ENCODE measurements at places on chromosomes 5 and 9.

- DNase-seq = no peak
These were observed 74.1 kb upstream of the SNCAIP start for GRCh38 chr5:122237906-122238305.

DNA sequence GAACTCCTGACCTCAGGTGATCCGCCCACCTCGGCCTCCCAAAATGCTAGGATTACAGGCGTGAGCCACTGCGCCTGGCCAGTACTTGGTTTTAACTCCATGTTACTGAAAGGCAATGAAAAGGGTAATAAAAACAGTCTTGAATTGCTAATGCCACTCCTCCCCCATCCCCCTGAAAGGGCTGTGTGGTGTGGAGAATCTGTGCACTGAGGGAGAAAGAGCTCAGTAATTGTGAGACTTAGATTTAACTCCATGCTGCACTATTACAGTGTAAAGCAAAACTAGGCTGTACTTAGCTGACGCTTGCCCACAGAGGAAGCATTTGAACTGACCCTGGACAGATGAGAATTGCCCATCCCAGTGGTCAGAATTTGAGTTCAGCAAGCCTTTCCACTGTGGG is 1662.4 kb upstream of the ACO1 start:
- no peak for DNase-seq

DNA sequence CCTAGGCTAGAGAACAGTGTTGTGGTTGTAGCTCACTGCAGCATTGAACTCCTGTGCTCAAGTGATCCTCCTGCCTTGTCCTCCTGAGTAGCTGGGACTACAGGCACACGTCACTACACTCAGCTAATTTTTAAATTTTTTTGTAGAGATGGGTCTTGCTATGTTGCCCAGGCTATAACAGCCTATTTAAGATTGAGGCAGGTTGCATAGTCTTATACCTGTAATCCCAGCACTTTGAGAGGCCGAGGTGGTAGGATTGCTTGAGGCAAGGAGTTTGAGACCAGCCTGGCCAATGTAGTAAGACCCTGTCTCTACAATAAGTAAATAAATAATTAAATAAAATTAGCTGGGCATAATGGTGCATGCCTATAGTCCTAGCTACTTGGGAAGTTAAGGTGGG is 79.9 kb downstream of the VPS13A start:
- DNase-seq = no peak

DNA sequence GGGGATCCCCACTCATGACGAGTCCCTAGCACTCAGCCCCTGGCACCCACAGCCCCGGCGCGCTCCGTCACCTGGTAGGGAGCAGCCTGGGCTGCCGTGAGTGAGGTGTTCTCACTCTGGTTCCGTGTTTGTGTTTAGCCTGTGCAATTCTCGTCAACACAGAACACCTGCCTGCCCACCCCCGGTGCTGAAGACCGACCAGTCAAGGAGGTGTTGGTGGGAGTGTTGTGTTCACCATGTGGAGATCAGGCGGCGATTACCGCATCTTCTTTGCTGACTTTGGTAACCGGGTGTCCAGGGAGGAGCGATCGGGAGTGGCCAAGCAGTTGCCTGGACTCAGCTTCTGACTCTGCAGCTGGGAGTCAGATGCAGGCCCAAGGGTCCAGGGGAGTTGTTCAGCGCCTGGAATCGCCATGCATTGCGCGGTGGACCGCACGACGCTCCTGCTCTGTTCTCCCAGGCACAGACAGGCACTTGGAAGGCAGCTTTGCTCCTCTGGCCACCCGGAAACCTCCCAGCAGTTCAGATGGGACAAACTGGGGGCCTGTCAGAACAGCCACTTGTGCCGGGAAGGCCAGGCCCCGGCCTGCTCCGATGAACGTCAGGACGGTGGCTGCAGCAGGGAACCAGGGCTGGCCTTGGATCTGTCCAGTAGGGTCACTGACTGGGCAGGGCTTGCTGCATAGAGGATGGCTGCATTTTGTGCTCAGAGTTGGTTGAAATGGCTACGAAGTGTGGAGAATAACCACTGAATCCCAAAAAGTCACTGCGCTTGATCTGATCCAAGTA is 28.2 kb downstream of the EXOC3 start:
- DNase-seq = no peak

DNA sequence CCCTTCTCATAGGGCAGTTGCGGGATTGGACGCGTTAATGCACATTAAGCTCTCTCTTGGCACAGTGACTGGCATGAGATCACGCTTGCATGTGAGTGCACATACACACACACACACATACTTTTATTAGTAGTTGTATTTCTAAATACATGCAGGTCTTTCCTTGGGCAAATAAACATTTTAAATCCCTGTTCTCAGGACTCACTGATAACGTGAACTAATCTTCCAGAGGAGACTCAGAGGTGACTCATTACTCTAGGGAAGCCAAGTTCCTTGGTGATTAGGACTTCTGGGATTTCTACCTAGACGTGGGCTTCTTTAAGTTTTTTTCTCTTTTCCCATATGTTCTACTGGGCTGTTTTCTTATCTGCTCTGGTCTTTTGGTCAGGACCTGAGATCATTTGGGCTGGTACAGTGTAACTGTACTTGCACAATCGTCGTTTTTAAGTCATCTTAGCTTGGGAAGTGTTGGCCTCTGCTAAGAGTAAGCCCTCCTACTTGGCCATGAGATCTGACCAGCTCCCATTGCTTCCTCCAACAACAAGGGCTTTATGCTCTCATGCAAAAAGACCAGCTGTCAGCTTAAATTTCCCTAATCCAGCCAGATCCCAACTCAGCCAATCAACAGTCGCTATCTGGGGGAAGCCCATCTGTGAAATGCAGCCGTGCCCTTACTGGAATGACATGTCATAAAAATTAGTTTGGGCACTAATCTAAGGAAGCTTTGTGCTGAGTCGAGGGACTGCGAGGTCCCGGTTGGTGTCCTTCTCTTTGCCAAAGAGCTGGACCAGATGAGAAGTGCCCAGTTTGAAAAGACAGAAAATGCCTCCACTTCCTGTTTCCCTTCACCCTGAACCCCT is 176.4 kb upstream of the ANKRD55 start:
- no peak for DNase-seq

DNA sequence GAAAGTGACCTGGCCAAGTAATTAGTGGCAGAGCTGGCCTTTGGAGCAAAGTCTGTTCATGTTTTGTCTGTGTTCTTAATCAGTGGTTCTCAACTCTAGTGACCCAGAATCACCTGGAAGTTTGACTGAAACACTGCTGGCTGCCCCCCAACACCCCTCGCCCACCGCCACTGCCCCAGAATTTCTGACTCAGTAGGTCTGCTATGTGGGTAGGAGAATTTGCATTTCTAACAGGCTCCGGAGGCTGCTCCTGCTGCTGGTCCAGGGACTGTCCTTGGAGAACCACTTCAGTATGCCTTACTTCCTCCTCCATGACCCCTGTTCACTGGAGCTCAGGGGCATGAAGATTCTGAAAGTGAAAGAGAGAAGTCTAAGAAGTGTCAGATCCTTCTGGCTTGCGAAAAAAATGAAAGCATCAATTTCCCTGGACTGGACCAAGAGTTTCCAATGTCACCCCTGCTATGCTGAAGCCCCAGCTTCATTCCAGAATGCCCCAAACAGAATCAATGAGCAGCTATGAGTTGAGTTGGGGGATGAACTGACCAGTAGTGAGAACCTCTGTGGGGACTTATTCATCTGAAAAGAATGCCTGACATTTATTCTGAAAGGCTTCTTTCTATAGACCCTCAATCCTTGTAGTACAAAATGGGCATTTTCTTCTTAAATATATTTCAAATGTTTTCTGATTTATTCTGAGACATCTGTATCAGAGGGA is 20.8 kb upstream of the COL15A1 start:
- DNase-seq = no peak

DNA sequence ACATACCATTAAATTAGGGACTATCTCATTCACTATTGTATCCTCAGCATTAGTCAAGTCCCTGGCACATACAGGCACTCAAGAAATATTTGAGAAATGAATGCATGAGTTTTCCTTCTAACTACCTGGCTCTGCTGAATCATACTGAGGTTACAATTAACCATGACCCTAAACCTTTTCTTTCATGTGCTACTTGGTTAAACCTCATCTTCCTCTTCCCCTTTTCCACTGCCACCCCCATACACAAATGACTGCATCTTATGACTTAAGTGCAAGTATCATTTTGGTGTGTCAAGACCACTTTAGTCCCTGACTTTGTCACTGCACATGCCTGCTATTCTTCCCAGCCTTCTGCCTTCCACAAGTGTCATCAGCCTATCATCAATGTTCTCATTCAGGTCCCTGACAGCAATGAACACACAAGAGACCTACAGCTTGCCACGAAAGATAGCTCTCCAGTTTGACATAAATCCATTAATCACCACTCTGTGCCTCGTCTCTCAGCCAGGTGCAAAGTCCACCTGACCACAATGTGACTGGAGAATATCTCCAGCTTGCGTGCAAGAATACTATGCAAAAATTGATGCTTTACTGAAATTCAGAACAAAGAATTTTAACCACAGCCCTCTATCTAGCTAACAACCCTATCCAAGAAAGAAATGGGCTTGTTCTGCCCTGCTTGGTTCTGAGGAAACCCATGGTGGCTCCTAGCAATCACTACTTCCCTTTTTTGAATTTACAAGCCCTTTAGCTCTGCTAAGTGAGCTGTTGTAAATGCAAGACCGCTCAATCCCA is 74.5 kb downstream of the MAPKAP1 start:
- no peak for DNase-seq

DNA sequence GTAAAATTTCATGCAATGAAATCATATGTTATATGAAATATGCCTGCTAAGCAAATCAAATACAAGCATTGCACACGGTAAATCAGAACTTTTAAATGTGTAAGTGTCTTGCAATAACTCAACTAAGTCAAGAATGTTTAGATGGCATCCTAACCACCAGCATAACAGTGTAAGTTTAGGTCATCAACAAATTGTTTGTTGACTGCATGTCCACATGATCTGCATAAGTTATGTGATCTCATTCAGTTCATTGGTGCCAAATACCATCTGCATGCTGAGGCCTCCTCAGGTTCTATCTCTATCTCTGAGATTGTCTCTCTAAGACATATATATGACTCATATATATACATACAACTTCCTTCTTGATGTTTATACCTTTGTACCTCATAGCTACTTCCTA is 159.6 kb upstream of the STK32A start:
- DNase-seq = no peak

GRCh38 chr9:82489201-82489821 is 500.7 kb downstream of the SPATA31D1 start:
- DNase-seq = no peak

DNA sequence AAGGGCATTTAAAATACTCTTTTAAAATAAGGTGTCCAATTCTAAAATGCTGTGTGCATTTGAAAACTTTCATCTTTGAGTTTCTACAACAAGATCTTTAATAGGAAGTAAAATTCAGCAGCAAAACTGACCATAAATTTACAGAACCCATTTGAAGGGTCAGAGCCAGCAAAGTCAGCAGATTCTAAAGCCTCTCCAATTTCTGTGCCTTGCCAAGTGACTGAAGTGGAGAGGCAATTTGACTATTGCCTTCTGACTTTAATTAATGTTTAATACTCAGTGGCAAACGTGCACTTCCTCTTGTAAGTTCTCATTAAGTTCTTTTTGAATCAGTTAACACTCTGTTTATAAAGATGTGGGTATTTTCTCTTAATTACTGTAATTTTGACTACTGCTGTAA is 155.2 kb downstream of the BAAT start:
- no peak for DNase-seq

GRCh38 chr5:141677415-141677814 is 4.6 kb downstream of the ARAP3 start:
- DNase-seq = no peak

GRCh38 chr9:93136011-93136440 is 2.0 kb upstream of the NINJ1 start:
- no peak for DNase-seq

GRCh38 chr5:65382582-65382981 is 99.1 kb downstream of the ADAMTS6 start:
- DNase-seq = no peak

DNA sequence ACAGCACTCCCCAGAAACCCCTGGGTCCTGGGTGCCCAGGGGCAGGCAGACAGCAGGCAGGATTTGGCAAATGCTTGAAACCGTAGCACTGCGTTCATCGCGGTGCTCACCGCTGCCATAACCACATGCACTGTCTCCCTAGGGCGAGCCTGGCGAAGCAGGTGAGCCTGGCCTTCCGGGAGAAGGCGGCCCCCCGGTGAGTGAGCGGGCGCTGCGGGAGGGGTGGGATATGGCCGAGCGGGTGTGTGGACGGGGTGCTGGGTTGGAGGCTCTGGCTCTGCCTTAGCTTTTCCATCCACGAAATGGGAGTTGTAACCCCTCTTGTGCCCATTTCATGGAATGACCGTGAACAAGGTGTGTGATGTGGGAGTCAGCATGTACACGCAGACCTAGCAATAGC is 66.8 kb upstream of the FCN2 start:
- no peak for DNase-seq

DNA sequence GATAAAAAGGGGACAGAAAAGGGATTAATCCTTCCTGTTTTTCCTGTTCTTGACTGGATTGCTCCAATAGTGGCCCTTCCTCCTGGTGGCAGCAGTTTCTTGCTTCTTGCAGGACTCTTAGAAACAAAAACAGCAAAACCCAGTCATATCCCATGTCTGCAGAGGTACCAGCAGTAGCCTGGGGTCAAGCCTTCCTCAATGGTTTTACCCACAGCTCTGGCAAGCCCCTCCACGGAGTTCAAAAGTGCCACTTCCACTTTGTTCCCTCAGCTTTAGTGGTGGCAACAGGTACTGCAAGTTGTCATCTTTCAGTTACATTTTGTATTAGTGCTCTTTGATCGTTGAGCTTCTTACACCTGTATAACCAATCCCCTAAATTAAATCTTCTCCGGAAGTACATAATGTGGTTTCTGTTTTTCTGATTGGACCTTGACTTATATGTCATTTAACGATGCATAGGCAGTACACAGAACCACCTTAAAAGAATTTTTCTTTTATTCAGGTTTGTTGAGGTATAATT is 8.7 kb upstream of the RANBP6 start:
- DNase-seq = peak; percentile 5

DNA sequence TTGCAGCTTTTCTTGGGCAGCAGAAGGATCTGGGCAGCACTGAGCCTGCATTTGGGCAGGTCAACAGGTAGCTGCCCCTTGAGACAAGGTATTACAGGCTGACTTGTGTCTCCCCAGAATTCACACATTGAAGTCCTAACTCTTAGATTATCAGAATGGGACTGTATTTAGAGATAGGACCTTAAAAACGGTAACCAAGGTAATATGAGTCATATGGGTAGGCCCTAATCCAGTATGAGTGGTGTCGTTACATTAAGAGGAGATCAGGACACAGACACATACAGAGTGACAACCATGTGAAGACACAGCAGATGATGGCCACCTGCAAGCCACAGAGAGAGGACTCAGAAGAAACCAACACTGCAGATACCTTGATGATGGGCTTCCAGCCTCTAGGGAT is 3.2 kb downstream of the C1QTNF2 start:
- DNase-seq = no peak

GRCh38 chr5:180154821-180155364 is 54.1 kb downstream of the RASGEF1C start:
- no peak for DNase-seq

DNA sequence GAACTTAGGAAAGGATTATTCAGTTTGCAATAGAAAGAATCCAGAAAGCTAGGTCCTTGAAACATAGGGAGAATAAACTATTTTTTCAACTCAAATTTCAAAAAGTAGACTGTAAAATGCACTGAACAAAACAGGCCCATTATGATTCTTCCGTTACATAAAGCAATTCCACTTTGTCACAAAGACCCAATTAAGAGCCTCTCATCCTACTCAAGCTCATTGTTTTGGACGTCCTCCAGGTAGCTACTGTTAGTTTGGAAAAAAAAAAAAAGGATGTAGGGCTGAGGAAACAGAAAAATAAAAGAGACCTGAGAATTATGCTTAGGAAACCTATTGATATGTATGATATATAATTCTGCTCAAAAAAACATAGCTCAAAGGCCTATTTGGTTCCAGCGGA is 74.0 kb downstream of the DIRAS2 start:
- DNase-seq = no peak

- no peak for DNase-seq
These were observed 143.1 kb downstream of the ELAVL2 start for GRCh38 chr9:23682891-23683431.

Measured in T-helper 9 cell (primary cell).